Sigmoid colon (tissue), 7 donors: ENCODE measurements at places on chromosomes 12 and 14. TPM values are rescaled to one million over a fixed set of nuclear protein-coding genes. Genes with fewer than 3 reads are reported as not detected.

POTEM gene
- total RNA-seq, result not detected

TIMM9 gene
- 130 TPM for total RNA-seq

INTS13 gene
- total RNA-seq, result 38.2 TPM

HOXC12 gene
- not detected for total RNA-seq

DNA sequence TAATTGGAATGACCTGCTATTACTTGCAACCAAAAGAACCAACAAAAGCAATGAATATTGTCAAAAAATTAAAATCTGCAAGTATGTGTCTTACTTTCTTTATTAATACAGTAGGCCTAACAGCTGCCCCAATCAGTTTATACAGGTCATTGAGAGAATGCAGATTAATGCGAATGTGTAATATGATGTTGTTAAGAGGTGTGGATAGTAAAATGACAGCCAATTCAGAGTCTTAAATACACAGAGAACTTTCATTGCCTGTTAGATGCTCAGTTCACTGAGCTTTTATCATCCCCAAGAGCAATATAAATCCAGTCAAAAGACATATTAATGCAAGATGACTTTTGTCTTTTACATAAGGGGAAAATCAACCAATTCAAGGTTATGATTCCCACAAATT lies 58.7 kb downstream of the STXBP6 start:
- no peak overlapping the region for H3K4me3 ChIP-seq
- H3K27me3 ChIP-seq, result no peaks in the 10 kb centered on the region
- H3K27ac ChIP-seq, result no peak overlapping the region
- no peaks in the 10 kb centered on the region for H3K36me3 ChIP-seq
- H3K4me1 ChIP-seq, result peaks cover 10% of the 10 kb centered on the region

PPP1R13B gene
- total RNA-seq, result 10.3 TPM

DNA sequence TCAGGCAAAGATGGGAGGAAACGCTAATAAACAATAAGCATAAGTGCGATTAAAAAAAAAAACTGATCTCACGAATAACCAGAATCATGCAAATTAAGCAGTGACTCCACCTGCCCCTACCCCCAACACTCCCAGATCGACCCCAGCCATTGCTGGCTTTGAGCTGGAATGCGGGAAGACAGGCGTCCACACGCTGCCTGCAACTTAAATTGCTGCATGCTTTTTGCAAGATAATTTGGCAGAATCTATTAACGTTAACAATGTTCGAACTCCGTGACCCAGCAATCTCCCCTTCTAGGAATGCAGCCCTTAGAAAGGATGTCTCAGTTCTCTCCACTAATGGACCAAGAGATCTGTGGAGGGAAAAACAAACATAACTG lies 935 bp upstream of the CKB start:
- peak overlapping the region; percentile 92 for H3K27ac ChIP-seq
- H3K4me3 ChIP-seq, result peak overlapping the region; percentile 85
- no peak for DNase-seq
- H3K4me1 ChIP-seq, result peaks cover 65% of the 10 kb centered on the region
- peaks cover 10% of the 10 kb centered on the region for H3K36me3 ChIP-seq

ZFYVE26 gene
- 16.6 TPM for total RNA-seq

MUCL1 gene
- not detected for total RNA-seq
